ENCODE measurements at places on chromosomes 1 and 21.
A peak's percentile ranks its signal among the peaks of the same experiment; 100 is the strongest.

- DNase-seq = no peak
Measured at GRCh38 chr1:231162970-231163829, 1.3 kb downstream of the TRIM67 start.

DNA sequence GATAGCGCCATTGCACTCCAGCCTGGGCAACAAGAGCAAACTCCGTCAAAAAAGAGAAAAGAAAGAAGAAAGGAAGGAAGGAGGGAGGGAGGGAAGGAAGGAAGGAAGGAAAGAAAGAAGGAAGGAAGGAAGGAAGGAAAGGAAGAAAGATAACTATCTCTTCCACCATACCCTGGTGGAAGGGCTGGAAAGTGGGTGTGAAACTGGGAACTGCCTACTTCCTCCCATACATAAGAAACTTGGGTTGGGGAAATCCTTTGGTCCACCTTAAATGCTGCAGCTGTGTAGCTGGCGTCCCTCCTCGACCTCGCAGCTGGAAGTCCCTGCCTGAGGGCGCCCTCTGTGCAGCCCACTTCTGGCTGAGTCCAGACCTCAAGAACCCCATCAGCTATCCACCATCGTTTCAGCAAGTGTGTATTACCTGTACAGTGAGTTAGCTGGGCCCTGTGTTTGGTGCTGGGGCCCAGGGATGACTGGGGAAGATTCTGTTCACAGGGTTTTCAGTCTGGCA is 4.6 kb upstream of the FAM167B start:
- no peak for DNase-seq

DNA sequence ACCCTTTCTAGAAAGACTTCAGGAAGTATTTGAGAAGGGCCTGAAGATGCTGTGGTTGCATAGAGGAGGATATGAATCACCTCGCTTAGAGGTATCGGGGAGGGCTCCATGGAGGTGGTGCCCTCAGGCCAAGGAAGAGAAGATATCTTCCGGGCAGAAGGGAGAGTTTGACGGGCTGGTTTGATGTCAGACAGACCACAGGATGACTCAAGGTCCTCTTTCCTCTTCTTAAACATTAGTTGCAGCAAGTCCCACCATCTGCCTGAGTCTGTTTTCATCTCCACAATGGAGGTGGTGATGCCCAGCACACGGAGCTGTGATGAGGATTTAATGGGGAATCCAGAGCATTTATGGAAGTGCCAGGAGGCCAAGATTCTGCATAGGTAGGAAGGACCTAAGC is 25.1 kb upstream of the RUNX3 start:
- peak; percentile 98 for DNase-seq

- no peak for DNase-seq
Measured at GRCh38 chr1:31515936-31516335, 60.4 kb upstream of the TINAGL1 start.

DNA sequence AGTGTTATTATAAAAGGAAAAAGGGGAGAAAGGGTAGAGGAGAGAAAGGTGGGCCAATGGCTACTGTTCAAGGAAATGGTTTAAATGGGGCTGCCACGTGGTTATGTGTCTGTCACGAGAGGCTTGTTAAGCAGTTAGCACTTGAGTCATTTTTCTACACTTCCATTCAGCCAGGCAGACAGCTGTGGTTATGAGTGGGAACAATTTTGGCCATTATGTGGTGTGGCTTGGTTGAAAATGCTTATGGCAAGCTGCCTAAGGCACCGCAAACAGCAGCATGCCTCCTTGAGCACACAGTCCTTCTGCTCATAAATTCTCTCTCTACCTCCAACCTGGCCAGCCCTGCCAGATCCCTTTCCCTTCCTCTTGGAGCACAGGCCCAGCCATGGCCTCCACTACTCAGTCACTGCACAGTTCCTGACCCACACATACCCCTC is 3.2 kb upstream of the SRM start:
- DNase-seq = peak; percentile 43

All from HT1080 (cell line).